ENCODE measurements at places on chromosomes 6 and 20. TPM values are rescaled to one million over a fixed set of nuclear protein-coding genes. Genes with fewer than 3 reads are reported as not detected.

DNA sequence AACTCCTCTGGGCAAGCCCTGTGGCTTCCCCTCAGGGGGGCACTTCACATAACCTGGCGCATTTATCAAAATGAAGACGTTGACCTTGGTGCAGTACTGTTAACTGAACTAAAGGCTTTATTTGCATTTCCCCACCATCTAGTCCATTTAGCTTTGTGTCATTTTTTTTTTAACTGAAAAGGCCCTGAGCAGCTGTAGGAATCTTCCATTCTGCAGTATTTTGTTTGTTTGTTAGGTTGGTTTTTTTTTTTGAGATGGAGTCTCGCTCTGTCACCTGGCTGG lies 10.7 kb downstream of the TMEM181 start:
- no peak for DNase-seq

GRCh38 chr6:26660000-26660361 lies 435 bp upstream of the ZNF322 start:
- DNase-seq: no peak

GRCh38 chr6:53032849-53033248 lies 32.4 kb upstream of the FBXO9 start:
- no peak for DNase-seq

Gene HS3ST5
- not detected for total RNA-seq

Gene CYP21A2
- 0.41 TPM for total RNA-seq
